Activated naive CD4-positive, alpha-beta T cell treated with Interleukin-2 at 50 U/mL for 16 hours (primary cell): ENCODE measurements at places on chromosomes 3 and 15.

DNA sequence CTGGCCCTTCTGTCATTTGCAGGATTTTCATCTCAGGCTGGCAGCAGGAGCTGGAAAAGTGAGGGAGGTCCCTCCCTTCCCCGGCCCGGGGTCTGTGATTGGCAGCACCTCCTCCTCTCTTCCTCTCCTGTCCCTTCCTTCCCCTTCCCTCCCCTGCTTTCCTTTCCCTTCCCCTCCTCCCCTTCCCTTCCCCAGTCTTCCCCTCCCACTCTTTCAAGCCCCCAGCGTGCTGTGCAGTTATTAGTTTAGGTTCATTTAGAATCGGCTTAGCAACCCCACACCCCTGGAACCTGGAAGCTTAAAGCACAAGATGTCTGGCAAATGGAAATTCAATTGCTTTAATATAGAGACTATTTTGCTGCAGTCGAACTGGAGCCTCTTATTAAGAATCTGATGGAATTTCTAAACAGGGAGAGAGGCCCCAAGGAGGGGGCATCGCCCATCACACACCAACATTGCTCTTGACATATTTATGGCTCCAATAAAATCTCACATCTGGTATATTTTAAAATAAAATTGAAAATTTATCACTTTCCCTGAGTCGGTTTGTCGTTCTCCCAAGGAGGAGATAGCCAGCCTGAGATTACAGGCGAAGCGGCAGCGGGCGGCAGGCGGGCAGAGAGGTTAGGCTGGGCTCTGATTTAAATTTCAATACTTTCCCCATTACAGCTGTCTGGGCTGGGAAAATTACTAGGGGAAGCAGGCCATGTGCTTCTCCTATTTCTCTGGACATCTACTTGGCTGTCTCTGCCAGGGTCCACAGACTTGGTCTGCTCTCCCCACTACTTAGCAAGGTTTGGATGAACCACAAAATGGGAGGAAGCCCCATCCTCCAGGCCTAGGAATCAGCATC, 98.9 kb downstream of the LINGO1 start:
- no peak for DNase-seq

DNA sequence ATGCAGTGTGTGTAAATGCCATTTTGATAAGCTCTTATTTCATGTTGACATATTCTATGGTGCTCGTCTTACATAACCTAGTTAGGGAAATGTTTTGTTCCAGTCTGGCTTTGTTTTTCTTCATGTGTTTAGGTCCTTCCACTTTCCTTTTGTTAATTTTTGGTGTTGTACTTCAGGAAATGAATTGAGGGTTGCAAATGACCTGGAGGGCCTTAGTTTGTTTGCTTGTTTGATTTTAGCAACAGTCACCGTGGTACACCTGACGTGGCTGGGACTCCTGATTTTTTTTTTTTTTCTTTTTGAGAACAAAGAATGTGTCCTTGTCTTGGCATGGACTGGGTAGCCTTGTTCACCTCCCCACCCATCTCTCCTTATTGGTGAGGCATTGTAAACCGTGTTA, 114.8 kb downstream of the IGF1R start:
- no peak for DNase-seq

- no peak for DNase-seq
Measured at GRCh38 chr15:59017449-59017848, 30.0 kb downstream of the RNF111 start.

DNA sequence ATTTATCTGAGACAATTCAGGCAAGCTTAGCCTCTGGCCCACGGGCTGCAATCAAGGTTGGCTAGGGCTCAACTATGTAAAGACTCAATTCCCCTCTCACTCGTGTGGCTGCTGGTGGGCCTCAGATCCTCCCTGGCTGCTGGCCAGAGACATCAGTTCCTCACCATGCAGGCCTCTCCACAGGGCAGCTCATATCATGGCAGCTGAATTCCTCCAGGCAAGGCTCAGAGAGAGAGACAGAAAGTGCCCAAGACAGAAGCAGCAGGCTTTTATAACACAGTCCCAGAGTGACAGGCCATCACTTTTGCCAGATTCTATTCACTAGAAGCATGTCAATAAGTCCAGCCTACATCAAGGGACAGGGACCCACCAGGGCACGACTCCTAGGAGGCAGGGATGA, 63.2 kb downstream of the XXYLT1 start:
- no peak for DNase-seq

- no peak for DNase-seq
Measured at GRCh38 chr3:77513542-77513941, 473.6 kb downstream of the ROBO2 start.

- DNase-seq: no peak
Measured at GRCh38 chr3:120461416-120461815, 10.6 kb upstream of the FSTL1 start.

DNA sequence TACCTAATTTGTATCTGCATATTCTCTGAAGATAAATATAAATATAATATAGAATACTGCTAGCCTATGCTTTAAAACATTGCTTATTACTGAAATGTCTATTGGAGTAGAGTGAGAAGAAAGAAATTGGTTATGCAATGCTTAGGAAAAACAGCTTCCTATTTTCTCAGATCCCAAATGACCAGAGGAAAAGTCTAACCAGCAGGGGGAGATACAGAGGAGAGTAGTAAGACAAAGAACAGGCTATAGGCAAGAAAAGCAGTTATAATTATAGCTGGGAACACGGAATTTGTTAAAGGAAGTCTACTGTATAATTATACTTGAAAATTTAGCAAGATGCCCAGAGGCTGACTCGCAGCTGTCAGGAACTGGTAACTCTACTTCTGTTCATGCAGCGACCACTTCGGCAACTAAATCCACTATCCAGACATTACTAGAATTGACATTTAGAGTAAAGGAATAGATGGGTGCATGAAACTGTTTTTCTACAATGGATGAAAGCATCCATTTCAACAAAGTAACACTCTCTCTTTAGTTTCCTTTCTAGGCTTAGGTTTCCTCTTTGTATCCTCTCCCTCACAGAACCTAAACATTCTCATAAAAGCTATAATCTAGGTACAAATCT, 97.2 kb downstream of the TBC1D5 start:
- DNase-seq: no peak
